SK-N-SH (cell line): ENCODE measurements at places on chromosomes 6 and 20.

GRCh38 chr6:51161752-51162151, 343.1 kb downstream of the TFAP2B start:
- no peak for DNase-seq

GRCh38 chr6:24780206-24780605, 5.5 kb downstream of the GMNN start:
- DNase-seq: no peak

GRCh38 chr20:35695245-35695749, 3.9 kb downstream of the NFS1 start:
- no peak for DNase-seq

DNA sequence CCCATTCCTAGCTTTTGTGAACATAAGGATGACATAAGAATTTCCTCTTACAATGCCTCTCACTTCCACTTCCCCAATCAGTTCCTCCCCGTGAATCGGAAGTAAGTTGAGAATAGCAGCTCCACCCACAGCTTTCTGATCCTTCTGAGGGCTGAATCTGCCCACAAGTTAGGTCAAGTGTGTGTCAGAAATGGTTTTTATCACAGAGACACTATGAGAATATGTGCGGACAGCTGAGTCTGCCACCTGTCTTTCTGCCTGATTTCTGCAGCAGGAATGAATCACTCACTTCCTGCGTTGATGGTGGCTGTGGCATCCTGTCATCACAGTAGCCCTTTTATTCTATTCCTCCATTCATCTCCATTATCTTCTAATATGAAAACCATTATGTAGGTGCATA, 70.2 kb downstream of the RIN2 start:
- no peak for DNase-seq

DNA sequence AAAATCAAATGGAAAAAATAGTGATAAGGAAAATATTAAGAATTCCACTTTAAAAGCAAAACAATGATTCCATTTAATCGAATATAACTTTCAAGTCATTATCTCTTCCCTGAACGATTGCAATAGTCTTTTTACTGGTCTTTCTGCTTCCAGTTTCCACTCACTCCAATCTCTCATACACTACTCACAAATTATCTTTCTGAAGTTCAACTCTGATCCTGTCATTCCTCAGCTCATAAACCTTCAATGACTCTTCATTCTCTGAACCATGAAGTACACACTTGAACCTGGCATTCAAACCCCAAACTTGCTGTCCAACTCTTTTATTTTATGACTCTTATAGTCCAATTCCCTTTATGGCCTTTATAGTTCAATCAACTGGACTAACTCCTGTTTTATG, 304.1 kb upstream of the TCF21 start:
- no peak for DNase-seq

DNA sequence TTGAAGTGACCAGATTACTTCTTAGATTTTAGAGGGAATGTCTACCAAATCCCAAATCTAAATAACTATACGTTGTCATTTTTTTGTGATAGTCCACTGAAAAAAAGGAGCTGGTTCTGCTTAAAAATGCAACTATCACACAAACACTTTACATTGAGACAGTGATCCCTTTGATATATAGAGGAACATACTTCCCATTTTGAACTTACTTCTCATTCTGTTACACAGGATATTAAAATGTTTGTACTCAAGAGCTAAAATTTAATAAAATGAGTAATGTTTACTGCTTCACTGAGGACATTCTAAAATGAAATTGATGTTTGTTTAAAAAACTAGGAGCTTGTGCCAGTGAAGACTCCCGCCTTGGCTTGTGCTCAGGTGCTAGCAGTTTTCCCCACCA, 174.1 kb downstream of the CARMIL1 start:
- no peak for DNase-seq

- DNase-seq: no peak
Measured at GRCh38 chr6:170506446-170506845, 46.7 kb downstream of the PSMB1 start.

- no peak for DNase-seq
Measured at GRCh38 chr6:22095836-22096235, 201.0 kb downstream of the PRL start.

DNA sequence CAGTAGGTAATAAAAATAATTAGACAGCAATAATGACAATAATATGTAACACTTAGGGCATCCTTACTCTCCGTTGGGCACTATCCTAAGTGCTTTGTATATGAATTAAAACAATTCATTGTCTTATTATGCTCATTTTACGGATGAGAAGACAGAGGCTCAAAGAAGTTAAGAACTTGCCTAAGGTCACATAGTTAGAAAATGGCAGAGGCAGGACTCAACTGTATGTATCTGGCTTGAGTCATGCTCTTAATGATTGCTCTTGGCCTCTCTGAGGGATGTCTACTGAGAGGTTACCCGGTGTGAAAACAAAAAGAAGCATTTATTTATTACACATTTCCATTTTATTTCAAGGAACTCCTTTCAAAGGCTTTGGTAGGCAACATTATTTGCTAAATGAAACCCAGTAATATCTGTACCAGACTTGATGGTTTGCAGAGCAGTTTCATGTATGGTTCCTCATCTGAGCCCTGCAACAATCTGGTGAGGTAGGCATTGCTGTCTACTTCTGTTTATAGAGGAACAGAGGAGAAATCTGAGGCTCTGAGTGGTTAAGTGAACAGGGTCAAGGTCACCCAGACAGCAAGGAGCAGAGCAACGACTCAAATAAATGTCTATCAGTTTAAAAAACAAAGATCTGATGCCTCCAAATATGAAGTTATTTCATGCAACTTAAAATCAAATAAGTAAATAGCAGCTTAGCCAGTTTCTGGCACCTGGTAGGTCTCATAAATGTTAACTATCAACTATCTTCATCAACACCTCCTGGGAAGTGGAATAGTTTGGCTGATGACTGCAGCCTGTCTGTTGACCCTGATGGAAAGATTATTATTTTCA, 4.2 kb upstream of the PARD6B start:
- DNase-seq: no peak

DNA sequence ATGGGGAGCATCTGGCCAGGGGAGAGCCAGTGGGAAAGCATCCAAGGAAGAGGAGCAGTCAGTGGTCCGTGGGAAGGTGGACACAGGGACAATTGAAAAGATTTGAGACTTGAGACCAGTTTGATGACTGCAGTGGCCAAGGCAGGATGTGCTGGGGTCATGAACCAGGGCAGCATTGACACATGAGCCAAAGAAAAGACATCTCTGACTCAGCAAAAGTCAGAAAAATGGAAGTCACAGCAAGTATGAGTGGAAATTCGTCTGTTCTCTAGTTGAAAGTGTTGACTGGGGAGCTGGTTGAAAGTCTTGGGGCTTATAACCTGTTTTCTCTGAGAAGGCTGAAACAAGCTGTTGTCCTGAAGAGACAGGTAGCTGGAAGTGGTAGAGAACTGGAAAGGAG, 31.3 kb downstream of the RAB22A start:
- DNase-seq: no peak

- no peak for DNase-seq
Measured at GRCh38 chr6:158379336-158379735, 67.1 kb downstream of the TULP4 start.

- no peak for DNase-seq
Measured at GRCh38 chr6:79115553-79116182, 37.6 kb upstream of the PHIP start.

- no peak for DNase-seq
Measured at GRCh38 chr6:9138936-9139335, 703.6 kb upstream of the SLC35B3 start.

DNA sequence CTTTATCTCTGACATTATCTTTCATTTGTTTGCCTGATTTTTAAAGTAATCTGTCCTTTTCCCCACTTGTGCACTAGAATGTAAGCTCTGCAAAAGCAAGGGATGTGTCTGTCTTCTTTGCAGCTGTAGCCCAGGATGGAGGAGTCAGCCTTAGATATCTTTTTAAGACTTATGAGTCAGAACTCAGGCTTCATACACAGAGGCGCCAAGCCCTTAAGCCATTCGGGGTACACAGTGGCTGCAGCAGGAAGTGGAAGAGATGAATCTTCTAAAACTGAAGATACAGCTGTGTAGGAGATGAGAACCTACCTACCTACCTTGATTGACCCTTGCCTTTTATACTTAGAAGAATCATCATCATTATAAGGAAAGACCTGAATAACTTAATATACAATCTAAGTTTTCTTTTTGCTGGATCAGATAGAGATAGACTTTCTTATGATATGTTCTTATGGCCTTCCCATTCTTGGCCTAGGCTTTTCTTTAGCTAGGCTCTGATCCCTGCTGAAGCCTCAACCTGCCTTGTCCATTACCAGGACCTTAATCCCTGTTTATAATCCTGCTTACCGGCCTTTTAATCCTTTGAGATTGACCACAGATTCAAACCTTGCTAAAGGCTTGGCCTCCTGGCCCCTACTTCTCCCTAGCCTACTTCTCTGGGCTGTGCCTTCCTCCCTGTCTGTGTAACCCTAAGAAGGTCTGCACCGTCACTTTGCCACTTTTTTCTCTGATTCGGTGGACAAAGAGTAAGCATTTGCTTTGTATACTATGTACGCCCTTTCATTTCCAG, 304.5 kb downstream of the PRL start:
- no peak for DNase-seq
